ENCODE measurements at places on chromosomes 4 and X. TPM values are rescaled to one million over a fixed set of nuclear protein-coding genes. Genes with fewer than 3 reads are reported as not detected.

DNA sequence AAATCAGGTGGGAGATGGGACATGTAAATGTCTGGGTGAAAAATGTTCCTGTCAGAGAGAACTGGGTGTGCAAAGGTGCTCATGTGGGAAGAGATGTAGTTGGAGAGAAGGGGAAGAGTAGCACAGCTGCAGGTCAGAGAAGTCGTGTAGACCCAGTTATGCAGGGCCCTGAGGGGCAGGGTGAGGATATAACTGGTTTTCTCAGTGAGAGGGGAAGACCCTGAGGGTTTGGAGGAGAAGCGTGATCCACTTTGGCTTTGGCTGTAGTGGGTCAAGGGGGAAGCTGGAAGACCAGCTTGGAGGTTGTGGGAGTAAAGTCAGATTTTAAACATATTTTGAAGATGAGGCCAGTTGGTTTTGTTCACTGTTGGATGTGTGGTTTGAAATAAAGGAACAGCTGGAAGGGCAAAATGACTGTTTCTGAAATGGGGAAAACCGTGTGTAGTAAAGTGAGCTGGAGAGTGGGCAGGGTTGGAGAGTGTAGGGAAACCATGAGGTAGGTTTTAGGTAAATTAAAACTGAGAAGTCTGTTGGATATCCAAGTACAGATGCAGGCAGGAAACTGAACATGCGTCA is 44.2 kb downstream of the NAP1L5 start:
- DNase-seq = no peak

Gene ETDB
- not detected for total RNA-seq

DNA sequence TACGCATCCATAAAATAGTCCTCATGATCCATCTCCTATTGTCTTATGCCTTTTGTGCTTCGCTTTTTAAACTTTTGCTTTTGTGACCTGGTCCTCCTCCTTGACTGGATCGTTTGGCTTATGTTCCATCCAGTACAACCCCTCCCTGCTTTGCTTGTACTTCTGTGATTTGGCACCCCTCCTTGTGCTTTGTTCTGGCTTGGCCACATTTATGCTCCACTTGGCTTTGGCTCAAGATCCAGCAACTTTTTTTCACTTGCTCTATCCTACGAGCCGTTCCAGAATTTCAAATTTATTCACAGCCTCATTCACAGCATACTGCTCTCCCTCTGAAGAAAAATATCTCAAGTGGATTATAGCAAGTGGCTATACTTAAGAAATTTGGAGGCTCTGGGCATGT is 28.0 kb upstream of the GLRA2 start:
- DNase-seq = no peak

DNA sequence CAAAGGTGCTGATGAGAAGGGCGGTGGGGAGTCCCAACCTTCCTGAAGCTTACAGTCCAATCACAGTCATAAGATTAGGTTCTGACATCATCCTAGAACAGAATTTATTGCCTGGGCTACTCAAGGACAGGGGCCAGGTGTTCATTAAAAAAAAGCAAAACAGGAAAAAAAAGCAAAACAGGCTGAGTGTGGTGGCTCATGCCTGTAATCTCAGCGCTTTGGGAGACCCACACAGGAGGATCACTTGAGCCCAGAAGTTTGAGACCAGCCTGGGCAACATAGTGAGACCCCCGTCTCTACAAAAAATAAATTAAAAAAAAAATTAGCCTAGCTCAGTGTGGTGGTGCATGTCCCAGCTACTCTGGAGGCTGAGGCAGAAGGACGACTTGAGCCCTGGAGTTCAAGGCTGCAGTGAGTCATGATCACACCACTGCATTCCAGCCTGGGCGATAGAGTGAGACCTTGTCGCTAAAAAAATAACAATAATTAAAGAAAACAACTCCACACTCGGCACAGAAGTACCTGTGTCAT is 3.0 kb downstream of the RAB9A start:
- peak; percentile 45 for DNase-seq

GRCh38 chrX:54785901-54786300 is 12.2 kb downstream of the ITIH6 start:
- DNase-seq = no peak

DNA sequence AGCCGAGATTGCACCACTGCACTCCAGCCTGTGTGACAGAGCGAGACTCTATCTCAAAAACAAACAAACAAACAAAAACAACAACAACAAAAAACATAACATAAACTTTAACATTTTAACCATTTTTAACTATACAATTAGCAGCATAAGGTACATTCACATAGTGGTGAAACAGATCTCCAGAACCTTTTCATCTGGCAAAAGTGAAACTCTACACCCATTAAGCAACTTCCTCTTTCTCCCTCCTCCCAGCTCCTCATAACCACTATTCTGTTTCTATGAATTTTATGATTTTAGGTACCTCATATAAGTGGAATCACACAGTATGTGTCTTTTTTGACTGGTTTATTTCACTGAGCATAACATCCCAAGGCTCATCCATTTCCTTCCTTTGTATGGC is 103.6 kb downstream of the FAM13A start:
- DNase-seq = no peak

- DNase-seq = peak; percentile 69
Measured at GRCh38 chr4:184649971-184650855, 675 bp downstream of the PRIMPOL start.

- no peak for DNase-seq
Measured at GRCh38 chrX:41118156-41118555, 32.9 kb downstream of the USP9X start.

Gene PAGE2B
- 0.99 TPM for total RNA-seq

Gene MAP7D2
- total RNA-seq = 0.17 TPM

DNA sequence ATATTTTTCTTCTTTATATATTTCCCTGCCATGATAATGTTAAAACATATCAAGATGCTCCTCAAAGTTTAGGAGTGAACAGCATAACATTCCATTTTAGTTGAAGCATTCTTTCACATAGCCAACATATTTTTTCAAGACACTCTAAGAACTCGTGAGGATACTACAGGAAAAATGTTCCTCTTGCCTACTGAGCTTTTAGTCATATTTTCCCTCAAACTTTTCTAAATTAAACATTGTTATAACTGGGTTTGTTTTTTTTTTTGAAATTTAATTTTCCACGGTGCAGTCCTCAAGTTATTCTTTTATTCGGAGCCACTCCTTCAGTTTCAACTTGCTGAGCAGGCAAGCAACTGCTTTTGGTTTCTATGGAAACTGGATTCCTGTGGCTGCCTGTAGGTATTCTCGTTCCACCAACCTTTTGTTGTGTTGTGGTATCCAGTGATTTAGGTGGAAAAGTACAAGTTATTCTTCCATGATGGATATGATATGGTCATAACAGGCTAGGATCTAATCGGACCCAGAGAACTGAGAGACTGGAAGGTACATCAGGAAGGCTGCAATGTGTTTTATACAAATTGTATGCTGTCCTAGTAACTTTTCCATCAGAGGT is 248.0 kb downstream of the TRIML1 start:
- DNase-seq = no peak

- no peak for DNase-seq
Measured at GRCh38 chrX:46308110-46308509, 237.1 kb downstream of the ZNF674 start.

DNA sequence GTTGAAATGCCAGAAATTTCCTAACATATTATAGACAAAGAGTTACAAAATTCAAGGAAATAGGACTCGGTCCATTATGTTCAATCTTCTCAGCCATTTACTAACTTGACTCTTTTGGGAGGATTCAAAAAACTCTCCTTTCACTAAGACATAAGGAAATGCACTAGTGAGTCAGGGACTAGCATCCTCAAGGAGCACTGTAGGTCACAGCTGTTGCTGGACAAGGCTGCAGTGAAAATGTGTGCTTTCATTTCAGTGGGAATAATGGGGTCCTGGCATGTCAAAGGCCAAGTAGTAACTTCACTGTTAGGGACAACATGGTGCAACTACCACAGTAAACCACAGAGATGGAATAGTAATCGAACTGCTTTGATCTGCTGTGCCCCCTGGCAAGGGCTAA is 56.9 kb upstream of the ABCG2 start:
- DNase-seq = no peak

GRCh38 chr4:108377021-108377420 is 208.3 kb upstream of the LEF1 start:
- DNase-seq = no peak

GRCh38 chr4:140020457-140021361 is 133.3 kb downstream of the MAML3 start:
- DNase-seq = no peak

Gene IL2
- total RNA-seq = 3.7 TPM

GRCh38 chr4:98101988-98102387 is 41.3 kb downstream of the STPG2 start:
- no peak for DNase-seq

Gene SHROOM4
- not detected for total RNA-seq

Gene HMGB3
- total RNA-seq = 5.4 TPM

- DNase-seq = no peak
Measured at GRCh38 chrX:138771047-138771446, 59.5 kb upstream of the FGF13 start.

GRCh38 chrX:119686087-119686691 is 6.8 kb downstream of the SEPTIN6 start:
- DNase-seq = no peak

GRCh38 chr4:15340902-15341732 is 86.7 kb upstream of the C1QTNF7 start:
- no peak for DNase-seq

GRCh38 chr4:5957076-5957475 is 61.2 kb downstream of the C4orf50 start:
- DNase-seq = no peak

Gene GJB1
- total RNA-seq = not detected

DNA sequence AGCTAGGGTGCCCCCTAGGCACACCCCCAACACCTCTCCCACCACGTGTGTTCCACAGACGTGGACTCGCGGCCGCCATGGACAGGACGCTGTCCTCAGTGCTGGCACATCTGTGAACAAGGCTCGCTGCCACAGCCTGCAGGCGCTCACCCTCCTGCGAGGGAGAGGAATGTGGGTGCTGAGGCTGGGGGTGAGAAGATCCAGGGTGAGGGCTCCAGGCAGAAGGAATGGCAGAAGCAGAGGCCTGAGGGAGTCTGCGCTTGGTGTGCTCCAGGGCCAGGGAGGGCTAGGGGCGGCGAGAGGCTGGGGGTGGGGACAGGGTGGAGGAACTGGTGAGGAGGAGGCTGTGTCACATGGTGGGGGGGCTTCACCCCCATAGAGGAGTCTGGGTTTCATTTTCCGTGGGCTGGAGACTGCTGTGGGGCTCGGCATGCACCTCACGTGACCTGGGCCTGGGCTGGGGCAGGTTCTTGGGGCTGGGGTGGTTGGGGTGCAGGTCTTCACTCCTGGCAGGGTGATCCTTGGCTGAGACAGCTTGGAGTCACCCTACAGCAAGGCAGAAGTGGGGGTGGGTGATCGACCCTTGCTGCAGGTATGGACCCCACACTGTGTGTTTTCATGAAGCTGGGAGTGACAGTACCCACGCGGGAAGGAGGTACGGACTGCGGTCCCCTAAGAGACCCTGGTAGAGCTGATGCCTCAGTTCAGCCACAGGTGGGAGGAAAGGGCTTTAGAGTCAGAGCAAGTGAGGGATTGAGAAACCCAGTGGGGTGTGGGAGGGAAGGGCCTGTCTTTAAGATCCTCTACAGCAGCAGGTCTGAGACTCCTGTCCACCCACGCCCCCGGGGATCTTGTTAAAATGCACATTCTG is 103.7 kb downstream of the PSAPL1 start:
- no peak for DNase-seq

Gene CXorf66
- not detected for total RNA-seq

GRCh38 chr4:513327-513726 is 14.3 kb downstream of the PIGG start:
- no peak for DNase-seq

- no peak for DNase-seq
Measured at GRCh38 chr4:169151671-169152070, 119.1 kb downstream of the SH3RF1 start.

DNA sequence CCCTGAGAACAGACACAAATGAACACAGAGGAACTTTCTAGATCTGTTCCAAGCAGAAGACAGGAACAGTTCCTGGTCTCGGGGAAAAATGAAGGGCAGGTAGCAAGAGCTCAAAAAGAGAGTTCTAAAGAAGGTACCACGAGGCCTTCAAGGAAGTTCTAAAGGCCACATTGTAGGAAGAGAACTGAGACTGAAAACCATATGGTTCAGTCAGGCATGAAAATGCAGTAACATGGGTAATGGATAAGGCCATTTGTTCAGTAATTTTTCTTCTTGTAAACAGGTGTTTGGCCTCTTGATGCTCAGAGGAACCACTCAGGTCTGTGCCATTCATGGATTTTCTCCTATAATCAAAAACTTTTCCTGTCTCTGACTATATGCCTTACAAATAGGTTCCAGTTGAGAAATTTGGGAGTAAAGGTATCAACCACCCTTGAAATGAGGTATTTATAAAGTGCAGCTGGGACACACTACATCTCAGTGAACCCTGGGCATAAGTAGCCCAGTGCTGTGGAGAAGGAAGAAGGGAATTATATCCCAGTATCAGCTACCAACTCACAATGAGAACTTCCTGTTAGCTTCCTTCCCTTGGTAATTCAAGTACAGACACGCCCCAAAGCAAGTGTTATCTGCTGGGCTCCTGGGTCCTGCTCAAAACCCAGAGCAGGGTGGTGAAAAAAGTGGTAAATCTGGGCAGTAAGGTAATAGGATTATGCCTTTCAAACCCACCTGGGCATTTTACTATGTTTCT is 277.9 kb downstream of the KLHL13 start:
- DNase-seq = no peak

DNA sequence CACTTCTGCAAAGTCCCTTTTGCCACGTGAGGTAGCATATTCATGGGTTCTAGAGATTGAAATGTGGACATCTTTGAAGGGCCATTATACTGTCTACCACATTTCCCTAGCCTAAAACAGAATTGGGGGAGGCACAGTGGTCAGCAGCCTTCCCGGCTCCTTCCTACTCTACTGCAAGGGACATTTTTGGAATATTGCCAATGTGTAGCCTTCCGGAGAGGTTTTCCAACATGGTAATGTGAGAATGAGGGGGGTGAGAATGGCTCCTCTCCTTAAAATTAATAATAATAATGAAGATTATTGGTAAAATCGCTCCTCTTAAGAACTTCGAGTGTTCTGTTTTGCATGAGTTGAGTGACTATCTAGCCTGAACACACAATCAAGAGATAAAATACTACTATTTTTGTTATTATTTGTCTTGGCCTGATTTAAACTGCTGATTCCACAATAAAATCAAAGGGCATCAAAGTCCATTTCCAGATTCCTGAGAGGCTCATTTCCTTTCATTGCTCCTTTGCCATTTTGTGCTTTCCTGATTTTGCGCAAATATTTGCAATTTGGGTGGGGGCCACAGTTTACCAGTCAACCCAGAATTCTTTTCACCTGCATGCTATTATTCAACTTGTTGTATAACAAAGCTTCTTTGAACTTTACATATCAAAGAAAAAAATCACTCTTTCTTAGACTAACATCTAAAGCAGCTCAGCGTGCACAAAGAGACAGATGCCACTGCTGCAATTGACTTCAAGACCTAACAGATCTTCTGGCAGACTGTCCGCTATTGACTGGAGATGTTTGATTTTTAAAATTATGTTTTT is 27.0 kb upstream of the TSPAN5 start:
- no peak for DNase-seq

Gene MAGEB10
- not detected for total RNA-seq

Gene TRAPPC2
- 22.3 TPM for total RNA-seq

GRCh38 chr4:103482471-103482870 is 237.3 kb downstream of the TACR3 start:
- DNase-seq = no peak

Gene CSAG3
- not detected for total RNA-seq

Data from CD4-positive, alpha-beta T cell (primary cell).